ENCODE measurements at places on chromosomes 11 and 22.

DNA sequence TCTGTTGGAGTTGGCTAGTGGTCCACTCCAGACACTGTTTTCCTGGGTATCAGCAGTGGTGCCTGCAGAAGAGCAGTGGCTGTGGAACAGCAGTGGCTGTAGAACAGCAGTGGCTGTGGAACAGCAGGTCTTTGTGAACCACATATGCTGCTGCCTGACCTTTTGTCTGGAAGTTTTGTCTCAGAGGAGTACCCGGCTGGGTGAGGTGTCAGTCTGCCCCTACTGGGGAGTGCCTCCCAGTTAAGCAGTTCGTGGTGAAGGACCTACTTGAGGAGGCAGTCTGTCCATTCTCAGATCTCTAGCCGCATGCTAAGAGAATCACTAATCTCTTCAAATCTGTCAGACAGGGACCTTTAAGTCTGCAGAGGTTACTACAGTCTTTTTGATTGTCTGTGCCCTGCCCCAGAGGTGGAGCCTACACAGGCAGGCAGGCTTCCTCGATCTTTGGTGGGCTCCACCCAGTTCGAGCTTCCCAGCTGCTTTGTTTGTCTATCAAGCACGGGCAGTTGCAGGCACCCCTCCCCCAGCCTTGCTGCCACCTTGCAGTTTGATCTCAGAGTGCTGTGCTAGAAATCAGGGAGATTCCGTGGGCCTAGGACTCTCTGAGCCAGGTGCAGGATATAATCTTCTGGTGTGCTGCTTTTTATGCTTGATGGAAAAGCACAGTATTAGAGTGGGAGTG lies 89.1 kb upstream of the TRIM48 start:
- DNase-seq: no peak

DNA sequence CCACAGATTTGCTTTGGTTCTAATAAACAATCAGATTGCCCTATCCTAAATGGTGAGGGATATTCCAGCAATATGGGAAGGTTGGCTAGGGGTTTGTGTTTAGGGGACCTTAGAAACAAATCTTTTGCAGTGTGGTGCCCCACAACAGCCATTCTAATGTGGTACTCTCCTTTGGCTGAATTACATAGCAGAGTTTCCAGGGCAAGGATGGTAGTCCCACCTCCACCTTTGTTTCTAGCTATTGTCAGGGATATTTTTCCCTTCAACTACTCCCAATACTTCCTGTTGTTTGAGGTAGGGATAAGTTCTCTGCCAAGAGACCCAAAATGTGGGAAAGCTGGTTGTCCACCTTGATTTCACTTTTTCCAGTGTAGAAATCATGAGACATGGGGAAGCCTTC lies 494.7 kb upstream of the CHORDC1 start:
- DNase-seq: no peak

- DNase-seq: no peak
These were observed 14.7 kb upstream of the PLAAT4 start for GRCh38 chr11:63521896-63522295.

GRCh38 chr22:43211941-43212433 lies 25.1 kb upstream of the TTLL12 start:
- DNase-seq: no peak

- DNase-seq: no peak
These were observed 50.8 kb downstream of the TST start for GRCh38 chr22:36968249-36968964.

GRCh38 chr11:61011950-61012736 lies 40.7 kb downstream of the CD6 start:
- no peak for DNase-seq

GRCh38 chr22:35637254-35637653 lies 11.0 kb upstream of the APOL6 start:
- no peak for DNase-seq

GRCh38 chr22:37328017-37328416 lies 45.7 kb downstream of the CYTH4 start:
- DNase-seq: no peak

DNA sequence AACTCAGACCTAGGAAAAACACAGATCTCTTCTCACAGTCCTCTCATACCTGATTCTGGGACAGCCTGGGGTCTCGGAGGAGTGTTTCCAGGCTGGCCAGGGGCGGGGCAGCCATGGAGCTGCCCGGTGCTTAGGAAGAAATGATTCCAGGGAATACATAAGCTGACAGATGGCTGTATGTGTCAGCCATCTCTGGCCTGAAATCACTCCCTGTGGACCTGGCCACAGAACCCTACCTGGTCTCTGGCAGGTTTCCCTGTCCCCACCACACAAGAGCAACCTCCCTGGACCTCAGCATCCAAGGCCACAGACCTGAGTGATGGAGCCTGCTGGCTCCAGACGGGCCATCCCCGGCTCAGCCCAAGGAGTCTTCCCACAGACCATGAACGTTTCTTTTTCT lies 10.0 kb downstream of the GGA1 start:
- no peak for DNase-seq

DNA sequence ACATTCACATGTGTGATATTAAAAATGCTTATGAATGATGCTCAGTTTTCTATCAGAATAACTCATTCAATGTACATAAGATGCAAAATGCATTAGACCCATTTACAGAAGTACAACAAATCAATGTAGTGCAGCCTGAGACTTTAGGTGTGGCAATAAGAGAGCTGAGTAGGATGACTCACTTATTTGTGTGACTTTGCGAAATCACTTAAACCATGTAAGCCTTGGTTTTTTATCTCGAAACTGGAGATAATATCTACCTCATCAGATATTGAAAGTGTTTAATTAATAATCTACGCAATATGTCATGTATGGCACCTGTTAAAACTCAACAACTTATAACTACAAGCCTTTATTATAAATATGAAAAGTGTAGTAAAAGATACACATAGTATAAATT lies 105.7 kb upstream of the LUZP2 start:
- DNase-seq: no peak

GRCh38 chr11:62153087-62153395 lies 29.2 kb downstream of the INCENP start:
- no peak for DNase-seq

DNA sequence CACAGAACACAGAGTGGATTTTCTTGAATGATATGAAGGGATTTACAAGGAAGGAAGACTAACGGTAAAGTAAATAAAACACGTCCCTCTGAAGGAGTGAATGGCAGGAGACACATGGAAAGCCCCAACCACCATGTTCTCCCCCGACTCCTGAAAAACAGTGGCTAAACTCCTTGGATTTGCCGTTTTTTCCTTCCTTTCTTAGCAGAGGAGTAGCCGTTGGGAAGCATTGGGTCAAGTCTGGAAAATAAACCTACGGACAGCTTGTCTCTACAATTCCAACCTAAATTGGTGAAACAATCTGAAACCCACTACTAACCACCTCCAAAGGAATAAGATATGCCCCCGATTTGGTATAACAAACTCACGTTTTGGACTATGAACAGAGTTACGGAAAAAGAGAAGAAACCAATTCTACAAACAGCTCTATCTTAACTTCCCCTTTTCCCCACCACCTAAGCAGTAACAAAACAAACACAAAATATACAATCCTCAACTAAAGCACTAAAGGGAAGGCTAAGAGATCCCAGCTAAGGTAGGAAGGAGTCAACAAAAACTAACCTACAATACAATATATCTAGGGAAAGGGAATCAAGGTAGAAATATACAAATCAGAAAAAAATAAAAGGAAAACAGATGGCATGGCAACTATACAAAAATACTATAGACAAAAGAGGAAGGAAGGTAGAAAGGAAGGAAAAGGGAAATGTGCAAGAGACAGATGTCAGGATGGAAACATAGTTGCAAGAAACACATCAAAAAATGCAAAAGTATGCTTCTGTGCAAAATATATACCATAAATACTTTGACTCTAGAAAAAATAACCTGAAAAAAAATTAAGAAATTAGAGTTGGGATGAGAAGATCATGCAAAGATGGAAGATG lies 43.8 kb upstream of the LYVE1 start:
- DNase-seq: no peak

GRCh38 chr11:43975629-43976028 lies 33.2 kb downstream of the C11orf96 start:
- no peak for DNase-seq

GRCh38 chr11:112727341-112727841 lies 233.8 kb upstream of the NCAM1 start:
- DNase-seq: no peak

- DNase-seq: no peak
These were observed 45.6 kb upstream of the POLD3 start for GRCh38 chr11:74546752-74547151.

- DNase-seq: no peak
These were observed 17.8 kb downstream of the SCUBE2 start for GRCh38 chr11:9073466-9074225.

- DNase-seq: no peak
These were observed 60.1 kb upstream of the PHF21B start for GRCh38 chr22:45069925-45070324.

GRCh38 chr11:128616161-128616560 lies 28.8 kb upstream of the ETS1 start:
- DNase-seq: no peak

GRCh38 chr22:48422900-48423480 lies 1404.7 kb downstream of the BRD1 start:
- DNase-seq: no peak

- DNase-seq: no peak
These were observed 15.9 kb upstream of the HYLS1 start for GRCh38 chr11:125871391-125872137.

GRCh38 chr11:85749287-85749834 lies 61.6 kb downstream of the SYTL2 start:
- no peak for DNase-seq

DNA sequence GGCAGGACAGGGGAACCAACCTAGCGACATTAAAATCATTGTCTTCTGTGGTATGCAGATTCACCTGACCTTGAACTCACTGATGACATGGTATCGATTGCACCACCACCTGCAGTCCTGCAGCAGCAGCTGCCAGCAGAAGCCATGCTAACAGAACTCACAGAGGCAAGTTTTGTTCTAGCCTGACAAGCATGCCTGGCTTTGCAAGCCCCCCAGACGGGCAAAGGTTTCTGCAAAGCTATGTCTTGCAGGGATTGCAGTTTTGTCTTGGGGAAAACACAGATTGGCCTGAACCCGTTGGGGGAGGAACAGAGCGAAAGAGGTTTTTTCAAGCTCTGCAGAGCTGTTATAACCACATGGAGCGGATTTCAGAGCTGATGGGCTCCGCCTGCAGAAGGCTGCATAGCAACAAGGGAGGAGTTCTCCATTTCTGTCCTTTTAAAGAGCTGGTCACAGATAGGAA lies 221.0 kb downstream of the HIPK3 start:
- DNase-seq: no peak

- no peak for DNase-seq
These were observed 571.8 kb downstream of the OPCML start for GRCh38 chr11:132960273-132961078.

DNA sequence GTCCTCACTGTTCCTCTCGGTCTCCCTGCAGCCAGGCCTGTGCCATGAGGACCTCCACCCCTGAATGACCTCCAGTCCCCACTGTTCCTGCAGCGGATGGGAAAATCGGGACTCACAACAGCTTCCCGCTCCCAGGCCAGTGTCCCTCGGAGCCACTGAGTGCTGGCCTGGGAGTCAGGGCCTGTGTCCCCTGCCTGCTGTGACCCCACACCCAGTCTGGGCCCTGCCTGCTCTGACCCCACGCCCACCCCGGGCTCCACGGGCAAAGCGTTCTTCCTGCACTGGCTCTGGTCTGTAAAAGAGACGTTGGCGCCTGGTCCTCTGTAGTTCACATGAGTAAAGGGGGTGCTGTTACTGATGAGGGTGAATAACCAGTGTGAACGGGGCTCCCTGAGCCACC lies 73.0 kb upstream of the SHISAL1 start:
- no peak for DNase-seq

- DNase-seq: no peak
These were observed 388 bp upstream of the MUS81 start for GRCh38 chr11:65859812-65860277.

DNA sequence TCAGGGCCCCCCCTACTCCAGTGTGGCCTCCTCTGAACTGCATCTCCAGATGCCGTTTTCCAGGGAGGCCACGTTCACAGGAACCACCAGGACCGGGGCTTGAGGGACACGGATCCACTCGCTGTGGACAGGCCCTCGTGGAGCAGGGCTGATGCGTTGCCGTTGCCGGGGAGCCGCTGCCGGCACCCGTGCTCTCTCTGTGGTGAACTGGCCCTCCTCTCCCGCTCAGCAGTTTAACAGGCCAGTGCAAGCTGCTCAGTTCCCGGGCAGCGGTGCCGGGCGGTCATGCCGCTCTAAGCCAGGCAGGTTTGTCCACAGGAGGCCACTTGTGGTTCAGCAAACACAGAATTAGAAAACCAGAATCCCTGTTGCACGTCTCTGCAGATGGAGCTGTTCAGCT lies 301.6 kb downstream of the TBC1D22A start:
- DNase-seq: no peak

- DNase-seq: no peak
These were observed 1.2 kb upstream of the SLC37A4 start for GRCh38 chr11:119031912-119032280.

DNA sequence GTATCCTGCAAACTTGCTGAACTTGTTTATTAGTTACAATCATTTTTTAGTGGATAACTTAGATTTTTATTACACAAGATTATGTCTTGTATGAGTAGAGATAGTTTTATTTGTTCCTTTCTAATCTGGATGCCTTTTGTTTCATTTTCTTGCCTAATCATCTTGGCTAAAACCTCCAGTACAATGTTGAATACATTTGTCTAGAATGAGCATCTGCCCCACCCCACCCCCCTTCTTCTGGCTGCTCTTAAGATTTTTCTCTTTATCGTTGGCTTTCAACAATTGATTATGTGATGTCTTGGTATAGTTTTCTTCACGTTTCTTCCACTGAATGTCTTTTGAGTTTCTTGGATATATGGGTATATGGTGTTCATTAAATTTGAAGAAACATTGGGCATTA lies 37.3 kb upstream of the TUB start:
- no peak for DNase-seq

DNA sequence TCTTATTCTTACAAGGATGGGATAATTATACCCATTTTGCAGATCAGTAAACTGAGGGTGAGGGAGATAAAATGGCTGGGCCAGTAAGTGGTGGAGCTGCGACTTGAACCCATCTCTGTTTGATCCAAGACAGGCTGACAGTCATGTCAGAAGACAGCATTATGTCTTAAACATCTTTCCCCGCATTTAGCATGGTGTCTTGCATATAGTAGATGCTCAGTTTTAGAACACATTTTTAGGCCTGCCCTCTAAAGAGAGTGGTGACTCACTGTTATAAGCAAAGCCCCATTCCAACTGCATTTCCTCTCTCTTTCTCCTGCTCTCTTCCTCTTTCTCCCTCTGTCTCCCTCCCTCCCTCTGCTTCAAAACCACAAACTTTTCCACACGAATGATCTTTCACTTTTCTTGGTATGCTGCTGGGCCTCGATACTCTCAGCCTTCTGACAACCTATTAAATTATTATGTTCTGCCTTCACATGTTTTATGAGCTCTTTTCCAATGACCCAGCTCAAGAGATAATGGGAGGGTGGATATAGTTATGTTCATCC lies 25.2 kb downstream of the CWC15 start:
- DNase-seq: no peak

DNA sequence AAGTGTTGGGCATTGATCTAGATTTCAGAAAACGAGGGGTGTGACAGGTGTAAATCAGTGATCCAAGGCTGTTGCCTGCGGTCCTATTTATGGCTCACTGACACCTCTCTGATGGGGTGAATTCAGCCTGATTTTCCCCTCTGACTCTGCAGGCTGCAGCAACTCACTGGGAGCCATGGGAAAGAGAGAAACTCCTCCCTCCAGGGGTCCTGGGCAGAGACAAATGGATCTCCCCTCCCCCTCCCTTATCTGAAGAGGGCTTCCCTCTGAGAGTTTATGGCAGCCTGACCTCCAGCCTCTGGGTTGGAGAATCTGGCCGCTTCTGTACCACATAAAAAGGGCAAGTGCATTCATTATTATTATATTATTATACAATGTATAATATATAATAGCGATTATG lies 1.8 kb upstream of the PKNOX2 start:
- DNase-seq: no peak

GRCh38 chr22:48780597-48781277 lies 1046.9 kb downstream of the BRD1 start:
- no peak for DNase-seq

Measured in GM12892 (cell line).